Psoas muscle (tissue), 8 donors: ENCODE measurements at places on chromosomes 3 and 15. TPM values are rescaled to one million over a fixed set of nuclear protein-coding genes. Genes with fewer than 3 reads are reported as not detected.

ADPRH gene
- total RNA-seq: 14.7 TPM

OXTR gene
- total RNA-seq: 0.16 TPM

CLDN18 gene
- total RNA-seq: not detected

ADGRG7 gene
- total RNA-seq: not detected

OGG1 gene
- 6.9 TPM for total RNA-seq

LRRN1 gene
- 5.1 TPM for total RNA-seq

C3orf85 gene
- total RNA-seq: not detected

KCNMB3 gene
- total RNA-seq: 1.6 TPM

CX3CR1 gene
- total RNA-seq: 1.9 TPM

SCN11A gene
- total RNA-seq: not detected

C2CD4A gene
- total RNA-seq: 0.11 TPM

FAM227B gene
- total RNA-seq: 7.1 TPM

IQCH gene
- 0.90 TPM for total RNA-seq

RBP2 gene
- not detected for total RNA-seq

STAC gene
- total RNA-seq: 0.69 TPM

FAM107A gene
- total RNA-seq: 19.0 TPM

B4GALT4 gene
- total RNA-seq: 5.4 TPM

CPLX3 gene
- total RNA-seq: not detected

DOCK3 gene
- total RNA-seq: 0.88 TPM

ARHGEF26 gene
- total RNA-seq: 1.8 TPM

FMN1 gene
- total RNA-seq: 20.0 TPM

CCR8 gene
- total RNA-seq: not detected

IL17RE gene
- total RNA-seq: 0.75 TPM
